ENCODE measurements at places on chromosomes 16 and 17.

- DNase-seq, result no peak
Observed at GRCh38 chr17:81687770-81688541, 4.1 kb downstream of the HGS start.

DNA sequence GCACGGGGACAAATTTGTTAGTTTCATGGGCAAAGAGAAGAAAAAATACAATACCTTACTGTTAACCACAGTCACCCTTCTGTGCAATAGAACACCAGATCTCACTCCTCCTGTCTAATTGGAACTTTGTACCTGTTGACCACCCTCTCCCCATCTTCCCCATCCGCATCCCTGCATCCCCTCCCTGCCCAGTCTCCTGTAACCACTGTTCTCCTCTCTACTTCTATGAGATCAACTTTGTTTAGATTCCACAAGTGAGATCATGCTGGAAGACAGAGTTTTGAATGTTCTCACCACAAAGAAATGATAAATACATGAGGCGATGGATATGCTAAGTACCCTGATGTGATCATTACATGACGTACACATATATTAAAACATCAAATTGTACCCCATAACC, 47.7 kb downstream of the CLEC16A start:
- DNase-seq, result no peak

DNA sequence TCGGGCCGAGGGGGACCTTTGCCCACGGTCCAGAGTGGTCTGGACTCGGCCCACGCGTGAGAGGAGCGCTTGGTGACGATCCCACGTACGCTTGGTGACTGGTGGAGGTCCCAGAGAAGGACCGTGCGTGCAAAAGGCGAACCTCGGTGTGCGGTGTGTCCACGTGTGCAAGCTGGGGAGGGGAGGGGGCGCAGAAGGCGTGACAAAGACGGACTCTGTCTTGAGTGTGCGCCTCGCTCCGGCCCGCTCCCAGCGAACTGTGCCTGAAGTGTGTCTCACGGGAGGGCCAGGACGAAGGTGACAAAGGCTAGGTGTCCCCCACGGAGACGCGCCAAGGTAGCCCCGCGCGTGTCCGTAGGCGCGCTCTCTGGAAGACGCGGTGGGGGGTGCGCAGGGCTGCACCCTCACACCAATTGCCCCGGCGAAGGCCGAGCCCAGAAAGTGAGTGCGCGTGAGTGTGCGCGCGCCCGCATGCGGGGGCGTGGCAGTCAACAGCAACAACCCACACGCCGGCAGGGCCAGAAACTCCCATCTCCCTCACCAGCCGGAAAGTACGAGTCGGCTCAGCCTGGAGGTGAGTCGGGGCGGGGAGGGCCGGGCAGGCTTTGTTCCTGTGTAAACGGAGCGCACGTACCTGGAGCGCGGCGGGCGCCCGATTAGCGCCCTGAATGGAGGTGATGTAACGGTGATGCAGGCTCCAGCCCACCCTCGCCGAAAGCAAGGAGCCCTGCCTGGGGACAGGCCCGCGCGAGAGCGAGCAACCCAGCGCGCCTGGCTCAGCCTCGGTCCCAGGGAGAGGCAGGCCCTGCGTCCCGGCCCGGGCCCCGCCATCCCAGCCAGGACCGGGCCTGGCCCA, at the start of gene GPRC5C:
GPRC5C (plus strand) TSS at position 521 of the 856 bp plus-strand sequence. CDS start 7,689 bp downstream, outside the sequence.
- peak; percentile 90 for DNase-seq

GRCh38 chr16:85393674-85394451, 219.3 kb upstream of the GSE1 start:
- DNase-seq, result peak; percentile 60

DNA sequence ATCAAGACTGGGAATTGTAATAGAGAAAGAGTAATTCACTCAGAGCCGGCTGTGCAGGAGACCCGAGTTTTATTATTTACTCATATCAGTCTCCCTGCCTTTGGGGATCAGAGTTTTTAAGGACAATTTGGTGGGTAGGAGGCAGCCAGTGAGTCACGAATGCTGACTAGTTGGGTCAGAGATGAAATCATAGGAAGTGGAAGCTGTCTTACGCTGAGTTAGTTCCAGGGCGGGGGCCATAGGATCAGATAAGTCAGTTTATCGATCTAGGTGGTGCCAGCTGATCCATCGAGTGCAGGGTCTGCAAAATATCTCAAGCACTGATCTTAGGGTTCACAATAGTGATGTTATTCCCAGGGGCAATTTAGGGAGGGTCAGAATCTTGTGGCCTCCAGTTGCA, 20.2 kb upstream of the GUCY2D start:
- no peak for DNase-seq

DNA sequence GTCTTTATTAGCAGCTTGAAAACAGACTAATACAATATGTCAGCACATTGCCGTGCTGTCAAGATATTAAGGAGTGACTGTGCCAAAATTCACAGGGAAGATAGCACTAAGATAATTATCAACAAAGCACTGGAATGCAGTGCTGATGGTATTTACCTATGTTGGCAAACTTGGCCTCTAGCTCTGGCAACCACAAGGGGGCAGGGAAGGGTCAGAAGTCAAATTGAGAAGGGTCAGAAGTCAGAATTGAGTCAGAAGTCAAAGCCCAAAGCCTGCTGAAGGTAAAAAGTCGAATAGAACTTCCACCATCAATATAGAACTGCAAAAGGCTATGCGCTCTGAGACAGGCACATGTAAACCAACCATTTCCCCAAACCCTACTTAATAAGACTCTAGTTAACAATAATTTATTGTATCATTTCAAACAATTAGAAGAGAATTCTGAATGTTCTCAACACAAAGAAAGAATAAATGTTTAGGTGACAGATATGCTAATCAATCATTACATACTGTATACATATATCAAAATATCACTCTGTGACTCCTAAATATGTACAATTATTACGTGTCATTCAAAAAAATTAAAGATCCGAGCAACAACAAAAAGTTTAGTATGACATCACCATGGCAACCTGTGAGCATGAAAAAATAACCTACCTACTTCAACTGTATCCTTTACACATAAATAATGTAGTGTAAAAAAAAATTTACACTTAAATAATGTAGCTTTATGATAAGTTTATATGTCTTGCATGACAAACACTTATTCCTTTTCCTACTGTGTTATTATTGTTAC, 916.1 kb downstream of the KCNJ2 start:
- DNase-seq, result peak; percentile 53

DNA sequence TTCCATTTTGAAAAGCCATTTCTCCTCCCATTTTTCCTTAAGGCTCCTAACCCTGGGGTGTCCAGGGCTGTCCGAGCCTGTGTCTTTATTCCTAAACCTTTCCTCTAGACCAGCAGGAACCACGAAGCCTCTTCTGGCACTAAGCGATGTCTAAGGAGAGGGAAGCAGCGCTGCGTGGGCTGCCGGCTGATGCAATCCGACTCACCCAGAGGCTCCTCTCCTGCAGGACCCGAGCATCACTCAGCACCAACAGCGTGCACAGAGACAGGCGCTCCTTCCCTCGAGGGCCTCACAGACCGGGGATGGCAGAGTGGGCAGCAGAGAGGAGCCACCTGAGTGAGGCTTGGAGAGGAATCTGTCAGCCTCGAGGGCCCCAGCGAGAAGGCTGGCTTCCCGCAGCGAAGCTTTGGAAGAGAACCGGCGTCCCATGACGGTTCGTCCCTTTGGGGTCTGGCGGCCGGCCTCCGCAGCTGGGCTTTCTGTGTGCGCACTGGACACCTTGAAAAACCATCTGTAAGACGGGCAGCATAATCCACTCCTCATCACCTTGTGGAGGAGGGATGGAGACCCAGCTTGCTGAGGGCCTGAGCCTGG, 174.3 kb downstream of the FOXL1 start:
- DNase-seq, result no peak

DNA sequence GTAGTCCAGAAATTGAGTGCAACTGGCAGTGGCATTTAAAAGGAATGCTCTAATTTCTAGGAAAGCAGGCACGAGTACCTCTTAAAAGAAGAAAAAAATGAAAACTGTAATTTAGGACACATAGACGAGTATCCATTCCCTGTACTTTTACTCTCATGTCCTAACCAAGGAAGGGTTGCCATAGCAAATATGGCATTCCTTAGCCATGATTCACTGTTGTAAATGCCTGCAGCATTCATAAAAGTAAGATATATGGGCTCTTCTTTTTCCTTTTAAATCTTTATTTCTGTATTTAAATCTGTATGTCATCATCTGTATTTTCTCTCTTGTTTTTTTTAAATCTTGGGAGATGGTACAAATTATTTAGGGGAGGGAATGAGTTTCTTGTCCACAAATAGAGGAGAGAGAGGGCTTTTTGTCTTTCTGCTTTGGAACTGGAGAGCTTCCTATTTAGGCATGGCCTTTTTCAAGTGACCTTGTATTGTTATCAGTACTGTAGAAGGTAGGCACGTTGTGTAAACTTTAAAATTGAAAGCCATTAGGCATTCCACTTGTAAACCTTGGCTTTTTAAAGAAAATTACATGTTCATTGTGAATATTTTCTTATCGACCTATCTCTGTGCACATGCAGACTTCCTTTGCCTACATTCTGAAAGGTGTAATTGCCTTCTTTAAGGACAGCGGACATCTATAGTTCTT, 50.0 kb downstream of the TENT4B start:
- DNase-seq, result no peak

- no peak for DNase-seq
Observed at GRCh38 chr17:50559674-50560184, 786 bp upstream of the CACNA1G start.

GRCh38 chr16:27483088-27483437, 66.7 kb downstream of the GTF3C1 start:
- no peak for DNase-seq

DNA sequence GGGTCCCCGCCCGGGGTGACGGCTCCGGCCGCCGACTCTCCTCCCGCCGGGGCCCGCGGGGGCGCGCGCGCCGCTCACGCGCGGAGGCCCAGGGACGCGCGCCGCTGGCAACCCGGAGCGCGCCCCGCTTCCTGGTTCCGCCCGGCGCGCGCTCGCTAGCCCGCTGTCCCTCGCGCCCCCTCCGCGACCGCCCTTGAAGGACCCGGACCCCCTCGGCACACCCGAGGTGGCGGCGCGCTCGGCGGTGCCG, at the start of gene STAT5B:
STAT5B (minus strand) TSS at position 33 of the 250 bp plus-strand sequence. CDS start 44,264 bp downstream, outside the sequence.
- peak; percentile 80 for DNase-seq

GRCh38 chr17:44911133-44912001, 3.9 kb downstream of the GFAP start:
- peak; percentile 83 for DNase-seq

GRCh38 chr16:85982563-85982939, 83.6 kb downstream of the IRF8 start:
- peak; percentile 55 for DNase-seq

GRCh38 chr16:31421587-31421986, 6.6 kb downstream of the COX6A2 start:
- DNase-seq, result no peak

- DNase-seq, result peak; percentile 56
Observed at GRCh38 chr17:82054351-82055022, 2.8 kb downstream of the GPS1 start.

DNA sequence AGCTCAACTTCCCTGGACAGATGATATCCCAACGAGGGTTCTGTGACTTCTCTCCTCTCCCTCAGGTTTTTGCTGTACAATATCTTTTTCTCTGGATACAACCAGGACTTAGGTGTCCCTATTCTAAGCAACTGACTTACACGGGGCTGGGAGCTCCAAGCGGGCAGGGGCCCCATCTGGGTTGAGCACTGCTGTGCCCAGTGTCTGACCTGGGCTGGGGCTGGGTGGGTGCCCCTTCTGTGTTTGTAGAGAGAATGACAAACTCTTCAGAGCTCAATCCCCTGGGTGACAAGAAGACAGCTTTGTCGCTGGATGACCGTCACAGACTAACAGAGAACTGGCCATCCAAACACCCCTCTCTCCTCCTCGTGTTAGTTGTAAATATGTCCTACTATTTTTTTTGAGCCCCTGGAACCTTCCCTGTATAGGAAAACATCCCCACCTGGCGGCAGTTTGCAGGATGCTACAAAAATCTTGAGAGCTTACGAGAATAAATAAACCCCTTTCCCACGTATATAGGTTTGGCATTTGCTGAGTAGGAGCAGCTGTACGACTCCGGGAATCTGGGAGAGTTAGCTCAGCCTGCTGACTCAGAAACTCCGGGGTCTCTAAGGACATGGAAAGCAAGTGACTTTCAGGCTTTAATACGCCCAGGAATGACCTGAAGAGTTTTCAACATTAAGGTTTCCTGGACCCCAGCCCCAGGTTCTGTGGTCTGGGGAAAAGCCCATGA, 23.7 kb upstream of the RCVRN start:
- peak; percentile 11 for DNase-seq

DNA sequence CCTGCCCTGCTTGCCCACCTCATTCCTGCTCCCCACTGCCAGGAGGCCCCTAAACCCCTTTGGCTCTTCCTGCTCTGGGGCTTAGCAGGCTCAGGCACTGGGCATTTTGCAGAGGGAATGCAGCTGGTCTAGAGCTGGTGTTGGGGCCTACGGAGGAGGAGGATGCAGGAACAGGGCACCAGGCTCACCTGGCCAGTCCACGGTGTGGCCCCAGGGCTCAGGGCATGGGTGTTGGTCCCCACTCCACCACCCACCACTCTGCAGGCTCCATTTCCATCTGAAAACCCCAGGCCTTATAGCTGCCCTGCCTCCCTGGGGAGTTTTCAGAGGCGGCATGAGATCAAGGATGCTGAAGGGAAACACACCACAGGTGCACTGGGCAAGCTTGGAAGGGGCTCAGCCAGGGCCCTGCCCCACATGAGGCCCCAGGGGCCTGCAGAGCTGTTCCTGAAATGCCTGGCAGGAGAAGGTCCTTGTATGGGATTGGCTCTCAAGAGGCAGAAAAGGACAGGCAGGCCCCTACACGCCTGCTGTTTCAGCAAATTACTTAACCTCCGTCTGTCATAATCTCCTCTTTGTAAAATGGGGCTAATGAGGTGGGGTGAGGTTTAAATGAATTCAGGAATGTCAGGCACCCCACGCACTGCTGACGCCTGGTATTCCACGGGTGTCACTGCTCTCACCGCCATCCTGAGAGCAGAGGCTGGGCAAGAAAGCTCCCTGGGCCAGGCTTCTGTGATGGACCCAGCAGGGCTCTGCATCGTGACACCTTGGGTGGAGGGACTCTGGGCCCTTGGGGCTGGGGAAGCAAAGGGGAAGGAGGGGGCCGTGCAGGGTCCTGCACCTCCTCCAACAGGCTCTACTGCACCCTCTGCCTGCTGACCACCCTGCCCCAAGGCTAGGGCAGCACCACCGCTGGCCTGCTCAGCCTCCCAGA, 9.3 kb downstream of the SLC47A2 start:
- DNase-seq, result no peak

DNA sequence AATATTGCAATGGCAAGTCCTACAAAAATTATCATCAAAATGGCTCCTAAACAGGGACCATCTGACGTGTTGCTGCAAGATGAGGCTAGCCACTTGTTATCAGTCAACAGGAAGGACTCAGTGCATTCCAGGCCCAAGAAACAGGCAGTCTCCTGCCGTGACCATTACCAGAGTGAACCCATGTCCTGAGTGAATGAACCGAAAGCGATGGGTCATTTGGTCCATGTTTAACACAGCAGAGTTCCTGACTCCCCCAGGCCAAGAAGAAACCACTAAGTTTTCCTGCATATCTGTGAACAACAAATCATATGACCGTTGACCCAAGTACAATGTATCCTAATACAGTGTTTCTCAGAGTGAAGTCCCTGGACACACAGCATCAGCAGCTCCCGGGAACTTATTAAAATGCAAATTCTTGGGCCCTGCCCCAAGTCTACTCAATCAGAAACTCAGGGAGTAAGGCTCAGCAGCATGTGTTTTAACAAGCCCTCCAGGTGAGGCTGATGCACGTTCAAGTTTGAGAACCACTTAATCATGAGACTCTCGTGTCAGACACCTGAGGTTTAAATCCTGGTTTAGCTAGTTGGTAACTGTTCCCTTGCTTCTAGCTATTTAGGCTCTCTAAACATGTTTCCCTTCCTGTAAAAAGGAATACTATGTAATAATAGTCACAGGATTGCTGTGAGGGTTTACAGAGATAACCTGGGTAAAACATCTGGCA, 429.4 kb upstream of the MAF start:
- DNase-seq, result no peak

GRCh38 chr17:81287152-81287551, 8.0 kb downstream of the SLC38A10 start:
- no peak for DNase-seq
